GM19239 (cell line): ENCODE measurements at places on chromosomes 12 and 14.

GRCh38 chr12:20415641-20416040 lies 47.3 kb downstream of the PDE3A start:
- DNase-seq, result no peak

- no peak for DNase-seq
Measured at GRCh38 chr12:288687-289086, 26.1 kb upstream of the SLC6A13 start.

DNA sequence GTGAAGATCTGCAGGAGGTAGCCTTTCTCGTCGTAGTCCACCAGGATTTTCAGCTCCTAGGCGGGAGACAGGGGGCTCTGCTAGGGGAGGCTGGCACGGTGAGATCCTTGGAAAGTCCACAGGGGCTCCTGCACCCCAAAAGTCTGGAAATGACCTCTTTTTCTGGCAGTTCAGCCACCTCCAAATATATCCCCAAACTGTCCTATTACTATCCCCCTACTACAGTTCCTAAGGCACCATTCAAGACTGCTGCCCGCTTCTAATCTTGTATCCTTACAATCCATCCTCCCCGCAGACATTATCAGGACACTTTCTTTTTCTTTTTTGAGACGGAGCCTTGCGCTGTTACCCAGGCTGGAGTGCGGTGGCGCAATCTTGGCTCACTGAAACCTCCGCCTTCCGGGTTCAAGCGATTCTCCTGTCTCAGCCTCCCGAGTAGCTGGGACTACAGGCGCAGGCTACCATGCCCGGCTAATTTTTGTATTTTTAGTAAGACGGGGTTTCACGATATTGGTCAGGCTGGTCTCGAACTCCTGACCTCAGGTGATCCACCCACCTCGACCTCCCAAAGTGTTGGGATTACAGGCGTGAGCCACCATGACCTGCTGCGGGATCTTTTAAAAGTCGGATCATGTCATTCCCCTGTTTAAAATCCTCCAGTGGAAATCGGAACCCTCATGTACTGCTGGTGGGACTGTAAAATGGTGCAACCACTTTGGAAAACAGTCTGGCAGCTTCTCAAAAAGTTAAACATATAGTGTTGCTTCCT lies 18.5 kb downstream of the HPD start:
- DNase-seq, result no peak

GRCh38 chr14:55976655-55977054 lies 141.6 kb upstream of the PELI2 start:
- no peak for DNase-seq

DNA sequence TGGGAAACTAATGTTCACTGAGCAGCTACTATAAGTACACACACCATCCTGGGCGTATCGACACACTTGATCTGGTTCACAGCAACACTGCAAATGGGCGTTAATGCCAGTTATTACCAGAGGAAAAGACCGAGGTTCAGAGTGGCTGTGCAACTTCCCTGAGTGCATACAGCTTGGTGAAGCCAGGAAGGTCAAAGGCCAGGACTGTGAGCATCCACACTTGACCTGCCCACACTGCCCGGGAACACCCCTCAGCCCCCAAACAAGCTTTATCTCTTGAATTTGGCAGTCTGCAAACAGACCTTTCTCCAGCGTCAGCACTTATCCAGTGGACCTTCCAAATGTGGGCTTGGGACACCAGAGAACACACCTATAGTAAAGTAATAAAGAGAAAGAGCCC lies 312.6 kb downstream of the BCL11B start:
- DNase-seq, result no peak

DNA sequence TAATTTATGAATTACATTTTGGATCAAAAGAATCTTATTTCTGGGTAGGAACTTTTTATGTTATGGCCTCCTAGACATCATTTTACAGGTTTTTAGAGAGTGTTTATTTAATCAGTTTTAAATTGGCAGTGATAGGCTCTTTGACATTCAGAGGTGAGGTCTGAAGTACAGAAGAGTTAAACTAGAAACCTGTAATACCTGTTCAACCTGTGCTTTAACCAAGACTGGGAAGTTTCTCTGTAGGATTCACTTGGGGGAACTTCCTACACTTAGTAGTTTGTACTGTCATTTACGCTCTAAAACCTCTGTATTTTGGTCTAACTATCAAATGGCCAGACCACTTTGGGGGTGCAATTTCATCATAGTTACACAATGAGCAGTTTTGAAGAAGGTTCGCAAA lies 35.9 kb downstream of the PLEKHA5 start:
- DNase-seq, result no peak

DNA sequence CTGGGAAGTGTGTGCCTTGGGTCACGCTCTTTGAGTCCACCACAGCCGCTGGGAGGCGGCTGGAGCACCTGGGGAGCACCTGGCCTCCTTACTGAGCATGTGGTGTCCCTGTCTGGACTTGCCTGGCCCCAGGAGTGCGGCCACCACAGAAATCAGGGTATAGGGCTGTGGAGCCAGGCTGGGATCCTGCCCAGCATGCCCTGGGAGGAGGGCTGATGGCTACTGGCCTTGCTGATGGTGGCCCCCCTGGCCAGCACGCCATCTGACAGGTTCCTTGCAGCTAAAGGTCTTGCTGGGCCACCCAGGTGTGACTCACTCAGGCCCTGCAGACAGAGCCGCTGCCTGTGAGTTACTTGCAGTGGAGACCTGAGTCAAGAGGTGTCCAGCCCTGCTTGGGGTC lies 6.0 kb downstream of the ULK1 start:
- no peak for DNase-seq

DNA sequence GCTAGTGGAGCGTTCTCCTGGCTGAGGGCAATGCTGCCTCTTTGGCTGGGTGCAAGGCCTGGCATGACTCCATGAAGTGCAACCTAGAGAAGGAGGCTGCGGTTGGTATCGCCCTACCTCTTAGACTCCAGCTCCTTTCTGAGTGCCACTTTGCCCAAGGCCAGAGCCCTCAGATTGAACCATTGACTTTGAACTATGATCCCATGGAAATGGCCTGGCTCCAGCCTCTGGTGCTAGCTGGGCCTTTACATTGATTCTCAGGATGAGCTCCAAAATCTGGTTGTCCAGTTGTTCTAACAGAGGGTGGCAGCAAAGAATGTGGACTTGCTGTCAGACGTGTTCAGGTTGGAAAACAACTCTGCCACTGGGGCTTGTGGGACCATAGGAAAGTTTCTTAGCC lies 16.1 kb upstream of the SMOC1 start:
- DNase-seq, result no peak

DNA sequence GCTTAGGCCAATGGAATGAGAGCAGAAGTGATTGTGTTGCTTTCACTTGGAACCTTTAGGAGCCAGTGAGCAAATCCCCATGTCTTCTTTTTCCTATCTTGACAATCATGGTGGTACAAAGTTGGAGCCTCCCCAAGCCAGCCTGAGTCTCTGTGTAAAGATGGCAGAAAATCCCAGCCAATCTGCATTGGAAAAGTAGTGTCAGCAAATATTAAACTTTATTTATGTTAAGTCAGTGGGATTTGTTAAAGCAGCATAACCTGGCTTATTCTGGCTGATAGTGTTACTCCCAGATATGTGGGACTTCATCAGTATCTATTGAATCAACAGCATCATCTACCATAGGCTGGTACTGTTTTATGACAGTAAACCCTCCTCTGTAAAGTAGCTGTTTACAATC lies 2.2 kb upstream of the NUAK1 start:
- no peak for DNase-seq

GRCh38 chr12:96121271-96121711 lies 72.9 kb upstream of the ELK3 start:
- no peak for DNase-seq

GRCh38 chr12:131471946-131472732 lies 238.8 kb upstream of the SFSWAP start:
- DNase-seq, result no peak

DNA sequence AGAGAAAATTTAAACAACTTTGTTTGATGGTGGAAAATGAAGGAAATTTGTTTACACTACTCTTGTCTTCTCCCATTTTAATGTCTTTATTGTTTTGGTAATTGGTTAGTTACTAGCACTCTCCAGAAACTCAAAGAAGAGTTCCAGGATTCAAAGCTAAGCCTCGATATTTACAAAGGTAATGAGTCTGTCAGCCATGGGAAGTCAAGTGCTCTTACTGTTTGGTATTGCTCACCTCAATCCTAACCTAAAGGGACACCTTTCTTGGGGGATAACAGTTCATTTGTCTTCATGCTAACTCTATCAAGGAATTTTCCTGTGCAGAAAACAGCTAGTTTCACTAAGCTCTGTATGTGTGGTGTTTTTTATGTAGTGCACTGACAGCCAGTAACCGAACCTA lies 222.9 kb upstream of the LMO3 start:
- DNase-seq, result no peak

DNA sequence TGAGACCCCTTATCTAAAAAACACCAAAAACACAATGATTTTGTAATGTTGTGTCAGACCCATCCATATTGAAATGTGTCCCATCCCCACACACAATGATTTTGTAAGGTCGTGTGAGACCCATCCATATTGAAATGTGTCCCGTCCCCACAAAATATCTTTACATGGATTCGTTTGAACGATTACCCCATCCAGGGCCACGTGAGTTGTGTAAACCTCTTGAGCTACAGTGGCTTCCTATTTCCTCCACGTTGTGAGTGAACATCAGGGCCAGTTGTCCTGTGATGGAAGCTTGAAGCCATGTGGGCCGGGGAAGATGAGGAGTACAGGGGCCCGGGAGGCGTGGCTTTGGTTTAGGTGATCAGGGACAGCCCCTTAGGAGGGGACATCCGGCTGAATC lies 27.0 kb upstream of the ULK1 start:
- no peak for DNase-seq

DNA sequence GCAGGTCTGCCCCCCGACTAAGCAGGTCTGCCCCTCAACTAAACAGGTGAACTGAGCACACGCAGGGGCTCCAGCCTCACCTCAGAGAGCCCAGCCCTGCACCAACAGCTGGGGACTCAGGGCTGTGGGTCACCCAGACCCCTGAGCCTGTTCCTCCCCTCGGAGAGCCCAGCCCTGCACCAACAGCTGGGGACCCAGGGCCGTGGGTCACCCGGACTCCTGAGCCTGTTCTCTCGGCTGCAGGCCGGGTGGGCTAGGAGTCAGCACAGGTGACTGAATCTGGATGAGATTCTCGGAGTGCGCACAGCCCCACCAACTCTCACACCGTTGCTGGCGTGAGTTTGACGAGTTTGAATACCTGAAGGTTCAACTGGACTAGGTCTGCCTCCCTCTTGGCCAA lies 20.3 kb upstream of the ANKLE2 start:
- DNase-seq, result no peak

DNA sequence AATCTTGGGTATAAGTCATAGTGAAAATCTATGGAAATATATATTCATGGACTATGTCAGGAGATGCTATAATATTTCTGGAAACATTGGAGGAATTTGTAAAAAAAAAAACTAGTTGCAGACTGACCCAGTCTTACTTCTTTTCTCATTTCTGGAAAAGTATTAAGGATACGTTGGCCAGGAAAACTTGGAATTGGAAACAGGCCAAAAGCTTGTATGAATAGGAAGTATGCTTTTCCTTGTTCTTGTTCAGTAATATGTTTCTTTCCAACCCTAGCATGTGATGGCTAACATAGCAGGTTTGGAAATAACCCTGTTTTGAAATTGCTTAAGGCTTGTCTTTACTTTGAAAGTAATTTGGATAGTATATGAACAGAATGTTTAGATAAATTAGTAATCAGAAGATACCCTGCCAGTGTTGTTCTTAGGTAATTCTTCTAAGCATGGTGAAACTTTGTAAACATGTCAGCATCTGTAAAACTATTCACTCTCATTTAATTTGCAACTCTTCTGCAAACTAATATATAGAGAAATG lies 316.2 kb downstream of the NPAS3 start:
- no peak for DNase-seq

DNA sequence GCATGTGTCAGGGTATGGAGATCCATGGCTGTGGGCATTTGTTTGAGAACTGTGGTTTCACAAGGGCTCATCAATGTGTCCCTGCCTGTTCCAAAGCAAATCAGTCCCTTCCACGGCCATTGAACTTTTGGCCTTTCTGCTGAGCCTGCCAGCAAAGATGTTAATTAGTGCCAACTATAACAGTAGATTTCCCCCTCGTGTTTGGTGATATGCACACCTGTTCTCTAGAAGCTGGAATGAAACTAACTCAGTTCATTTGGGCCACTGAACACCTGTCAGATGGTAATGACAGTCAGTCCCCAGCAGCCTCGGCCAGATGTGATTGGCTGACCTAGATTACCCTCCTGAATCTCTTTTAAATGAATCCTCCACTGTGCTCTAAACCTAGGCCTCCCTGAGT lies 43.2 kb downstream of the IRAK3 start:
- DNase-seq, result peak; percentile 14

GRCh38 chr12:47312808-47313426 lies 233.2 kb upstream of the AMIGO2 start:
- peak; percentile 31 for DNase-seq

GRCh38 chr14:32078023-32078857 lies 1.1 kb downstream of the ARHGAP5 start:
- no peak for DNase-seq

DNA sequence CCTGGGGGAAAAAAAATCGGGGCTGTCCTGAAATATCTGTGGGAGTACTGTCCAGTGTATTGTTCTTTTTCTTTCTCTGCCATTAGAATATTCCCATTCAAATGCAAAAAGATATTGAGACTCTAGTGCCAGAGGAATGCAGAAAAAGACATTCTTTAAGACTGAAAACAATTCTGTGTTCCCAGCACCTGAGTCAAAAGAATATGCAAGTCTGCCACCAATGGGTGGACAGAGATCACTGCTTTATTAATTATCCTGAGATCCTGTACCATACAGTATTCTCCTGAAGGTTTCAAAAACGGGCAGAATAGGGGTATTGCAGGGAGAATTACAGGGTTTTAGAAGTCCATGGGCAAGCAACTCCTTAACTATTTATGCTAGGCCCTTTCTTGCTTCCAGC lies 361.8 kb downstream of the C12orf50 start:
- DNase-seq, result no peak

GRCh38 chr12:80780746-80781145 lies 64.0 kb downstream of the MYF5 start:
- DNase-seq, result no peak

DNA sequence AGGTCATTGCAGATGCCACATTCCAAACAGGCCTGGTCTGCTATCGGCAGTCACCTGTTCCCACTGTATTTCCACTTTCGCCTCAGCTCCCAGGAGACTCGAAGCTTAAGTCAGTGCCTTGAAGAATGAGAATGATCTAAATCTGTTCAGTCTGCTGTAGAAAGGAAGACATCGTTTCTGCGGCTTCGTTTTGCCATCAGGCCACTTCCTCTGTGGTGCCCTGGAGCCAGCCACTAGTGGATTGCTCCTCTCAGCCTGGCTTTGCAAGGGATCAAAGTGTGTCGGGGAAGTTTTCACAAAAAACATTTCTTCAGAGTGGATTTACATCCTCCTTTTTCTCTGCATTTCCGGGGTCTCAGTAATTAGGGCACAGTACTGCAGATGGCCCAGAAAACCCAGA lies 66.7 kb downstream of the AACS start:
- no peak for DNase-seq

DNA sequence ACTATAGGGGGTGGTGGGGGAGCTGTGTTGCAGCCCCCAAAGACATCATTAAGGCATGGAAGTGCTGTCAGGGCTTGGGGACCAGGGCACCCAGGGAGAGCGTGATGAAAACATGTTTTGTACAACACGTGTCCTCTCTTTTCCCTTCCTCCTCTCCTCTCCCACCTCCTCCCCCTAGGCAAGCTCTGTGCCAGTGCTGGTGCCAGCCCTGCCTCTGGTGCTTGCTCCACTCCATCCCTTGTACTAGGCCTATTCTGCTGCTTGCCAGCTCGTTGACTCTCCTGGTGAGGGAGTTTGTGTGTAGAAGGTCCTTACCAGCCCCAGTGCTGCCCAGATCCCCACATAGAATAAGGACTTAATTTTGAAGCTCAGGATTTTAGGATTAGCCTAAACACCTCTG lies 3.2 kb upstream of the RARG start:
- DNase-seq, result no peak
